ENCODE measurements at places on chromosomes 7 and 10. TPM values are rescaled to one million over a fixed set of nuclear protein-coding genes. Genes with fewer than 3 reads are reported as not detected.

DPP6 gene
- 1.3 TPM for total RNA-seq

MARVELD1 gene
- 57.9 TPM for total RNA-seq

MICALL2 gene
- total RNA-seq: 19.0 TPM

DNA sequence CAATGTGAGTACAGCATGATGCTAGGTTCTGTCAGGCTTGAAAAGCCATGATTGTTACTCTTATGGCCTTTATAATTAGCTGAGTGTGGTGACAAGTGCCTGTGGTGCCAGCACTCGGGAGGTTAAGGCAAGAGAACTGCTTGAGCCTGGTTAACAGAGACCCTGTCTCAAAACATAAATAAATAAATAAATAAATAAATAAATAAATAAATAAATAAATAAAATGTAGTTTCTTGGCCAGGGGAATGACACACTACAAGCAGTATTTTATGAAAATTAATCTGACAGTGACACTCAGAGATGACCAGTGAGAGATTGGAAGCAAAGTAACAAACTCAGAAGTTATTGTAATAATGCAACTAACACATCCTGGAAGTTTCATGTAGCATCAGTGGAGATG, 2.3 kb upstream of the MORN4 start:
- no peak overlapping the region for H3K27ac ChIP-seq
- peaks cover 10% of the 10 kb centered on the region for H3K4me1 ChIP-seq

DNA sequence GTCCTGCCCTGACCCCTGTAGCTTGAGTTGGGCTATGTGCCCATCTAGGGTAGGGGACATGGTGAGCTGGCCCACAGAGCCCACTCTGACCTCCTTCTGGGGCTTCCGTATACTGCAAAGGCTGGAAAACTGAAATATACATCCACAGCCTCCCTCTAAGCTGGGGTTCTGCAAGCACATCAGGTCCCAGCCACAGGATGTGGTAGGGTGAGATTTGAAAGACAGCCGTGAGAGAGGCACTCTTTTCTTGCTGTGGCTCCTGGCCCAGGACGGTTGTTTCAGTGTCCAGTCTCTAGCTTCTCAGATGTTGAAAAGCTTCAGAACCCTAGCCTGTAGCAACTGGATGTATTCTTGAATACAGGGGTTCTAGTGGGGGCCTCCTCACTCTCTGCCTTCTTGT, 60.1 kb upstream of the ADRB1 start:
- no peak for DNase-seq
- no peak overlapping the region for H3K27ac ChIP-seq
- H3K4me1 ChIP-seq: no peaks in the 10 kb centered on the region

Measured in lung (tissue), 17 donors.